ENCODE measurements at places on chromosomes 5 and 9.

GRCh38 chr5:35618304-35618636 is 607 bp downstream of the SPEF2 start:
- DNase-seq = no peak

DNA sequence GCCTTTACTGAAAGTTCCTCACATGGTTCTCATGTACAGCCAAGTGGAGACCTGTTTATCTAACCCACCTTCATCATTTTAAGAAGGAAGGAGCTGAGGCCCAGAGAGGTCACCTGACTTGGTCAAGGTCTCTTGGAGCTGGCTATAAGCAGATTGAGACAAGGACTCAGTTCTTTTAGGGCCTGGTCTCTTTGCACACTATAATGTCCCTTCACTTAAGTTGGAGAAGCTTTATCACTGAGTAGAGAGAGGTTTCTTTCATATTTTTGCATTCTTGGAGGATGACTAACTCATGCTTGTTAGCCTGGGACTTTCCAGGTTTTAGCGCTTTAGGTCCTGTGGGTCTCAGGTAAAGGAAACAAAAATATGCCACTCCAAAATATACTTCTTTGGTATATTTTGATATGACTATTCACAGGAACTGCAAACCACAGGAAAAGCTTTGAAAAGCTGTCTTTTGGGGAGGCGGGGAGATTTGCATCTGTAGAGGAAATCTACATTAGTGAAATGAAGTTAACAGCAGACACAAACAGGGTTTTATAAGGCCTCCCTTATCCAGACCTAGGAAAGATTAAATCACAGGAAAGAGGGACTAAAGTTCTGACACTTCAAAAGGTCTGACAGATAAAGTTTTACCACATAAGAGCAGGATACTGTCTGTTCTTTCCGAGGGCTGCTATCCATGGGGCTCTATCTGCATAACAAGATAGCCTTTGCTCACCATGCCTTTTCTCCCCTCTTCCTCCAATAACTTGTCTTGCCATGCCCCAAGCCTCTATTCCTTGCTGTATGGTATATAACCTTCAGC is 95.8 kb upstream of the ANKRD55 start:
- DNase-seq = peak; percentile 64

DNA sequence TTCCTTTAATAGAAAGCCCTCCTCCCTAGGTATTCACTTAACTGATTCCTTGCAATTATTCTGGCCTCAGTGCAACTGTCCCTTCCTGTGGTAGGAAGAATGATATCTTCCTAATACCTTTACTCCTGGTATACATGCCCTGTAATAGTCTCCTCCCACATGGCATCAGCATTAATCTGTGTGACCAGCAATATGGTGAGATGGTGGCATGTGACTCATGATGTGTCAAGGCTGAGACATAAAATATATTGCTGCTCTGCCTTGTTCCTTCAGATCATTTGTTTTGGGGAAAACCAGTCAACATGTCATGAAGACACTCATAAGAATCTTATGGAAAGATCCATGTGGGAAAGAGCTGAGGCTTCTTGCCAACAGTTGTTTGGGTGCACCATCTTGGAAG is 149.1 kb upstream of the TRPM3 start:
- no peak for DNase-seq

GRCh38 chr5:35483191-35483590 is 134.5 kb upstream of the SPEF2 start:
- no peak for DNase-seq

GRCh38 chr9:2919347-2919746 is 75.5 kb upstream of the PUM3 start:
- DNase-seq = no peak

DNA sequence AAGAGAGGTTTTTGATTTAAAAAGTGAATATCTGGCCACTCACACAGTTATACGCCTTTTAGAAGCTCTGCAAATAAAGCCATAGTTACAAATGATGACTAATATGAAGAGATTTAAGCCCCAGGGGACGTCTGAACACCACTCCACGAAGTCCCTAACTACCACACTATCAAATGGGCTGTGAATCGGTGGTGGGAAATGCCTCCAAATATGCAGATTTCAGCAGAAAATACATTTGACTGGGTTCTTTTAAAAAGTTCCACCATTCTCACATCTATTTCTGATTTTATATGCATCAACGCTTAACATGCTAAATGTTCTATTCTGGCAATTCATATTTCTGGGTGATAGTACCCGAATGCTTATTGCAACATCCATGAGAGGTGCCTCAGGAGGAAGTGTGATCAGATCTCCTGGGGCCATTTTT is 22.5 kb downstream of the TICAM2 start:
- no peak for DNase-seq

DNA sequence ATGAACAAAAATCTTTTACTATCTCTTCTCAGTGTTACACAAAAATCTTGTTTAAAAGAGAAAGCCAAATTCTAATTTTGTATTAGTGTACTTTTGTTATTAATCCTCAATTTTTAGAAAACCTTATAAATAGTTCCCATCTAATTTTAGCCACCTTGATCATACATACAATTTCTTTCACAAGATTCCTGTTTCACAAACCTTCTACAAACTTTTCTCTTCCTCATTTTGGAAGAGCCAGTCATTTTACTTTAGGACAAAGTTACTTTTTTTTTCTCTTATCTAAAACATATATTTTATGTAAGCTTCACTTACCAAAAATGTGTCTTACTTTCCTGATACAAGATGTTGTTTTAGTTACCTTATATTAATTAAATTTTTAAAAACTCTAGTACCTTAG is 161.3 kb downstream of the YIPF5 start:
- no peak for DNase-seq

DNA sequence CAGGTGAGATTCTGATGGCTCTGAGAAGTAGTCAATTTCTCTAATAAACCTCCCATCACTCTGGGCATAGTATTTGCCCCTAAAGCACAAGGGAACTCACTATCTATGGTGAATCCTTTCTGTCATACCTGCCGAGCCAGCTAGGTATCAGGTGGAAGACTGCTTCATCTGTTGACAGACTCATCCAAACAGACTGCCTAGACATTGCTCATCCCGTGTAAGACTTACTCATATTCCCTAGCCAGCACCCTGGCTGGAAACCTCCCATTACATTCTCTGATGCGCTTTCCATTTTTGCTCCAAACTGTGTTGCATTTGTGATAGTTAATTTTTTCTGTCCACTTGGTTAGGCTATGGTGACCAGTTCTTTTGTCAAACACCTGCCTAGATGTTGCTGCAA is 595.9 kb downstream of the DNAH5 start:
- DNase-seq = no peak

GRCh38 chr9:132287256-132287760 is 67.5 kb downstream of the SETX start:
- no peak for DNase-seq

- DNase-seq = no peak
These were observed 335.3 kb upstream of the ACTBL2 start for GRCh38 chr5:57817924-57818323.

DNA sequence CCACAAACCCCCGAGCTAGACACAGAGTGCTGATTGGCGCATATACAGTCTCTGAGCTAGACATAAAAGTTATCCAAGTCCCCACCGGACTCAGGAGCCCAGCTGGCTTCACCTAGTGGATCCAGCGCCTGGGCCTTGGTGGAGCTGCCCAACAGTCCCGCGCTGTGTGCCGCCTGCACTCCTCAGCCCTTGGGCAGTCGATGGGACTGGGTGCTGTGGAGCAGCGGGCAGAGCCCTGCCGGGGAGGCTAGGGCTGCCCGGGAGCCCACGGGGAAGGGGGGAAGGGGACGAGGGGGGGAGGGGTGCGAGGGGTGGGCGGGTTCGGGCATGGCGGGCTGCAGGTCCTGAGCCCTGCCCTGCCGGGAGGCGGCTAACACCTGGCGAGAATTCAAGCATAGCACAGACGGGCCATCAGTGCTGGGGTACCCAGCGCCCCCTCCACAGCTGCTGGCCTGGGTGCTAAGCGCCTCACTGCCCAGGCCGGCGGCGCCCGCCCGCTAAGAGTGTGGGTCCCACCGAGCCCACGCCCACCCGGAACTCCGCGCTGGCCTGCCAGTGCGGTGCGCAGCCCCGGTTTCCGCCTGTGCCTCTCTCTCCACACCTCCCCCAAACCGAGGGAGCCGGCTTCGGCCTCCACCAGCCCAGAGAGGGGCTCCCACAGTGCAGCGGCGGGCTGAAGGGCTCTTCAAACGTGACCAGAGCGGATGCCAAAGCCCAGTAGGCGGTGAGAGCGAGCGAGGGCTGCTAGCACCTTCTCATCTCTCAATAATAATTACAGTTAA is 391.2 kb upstream of the NUDT12 start:
- no peak for DNase-seq

GRCh38 chr9:127586537-127586936 is 25.5 kb upstream of the STXBP1 start:
- DNase-seq = peak; percentile 69

DNA sequence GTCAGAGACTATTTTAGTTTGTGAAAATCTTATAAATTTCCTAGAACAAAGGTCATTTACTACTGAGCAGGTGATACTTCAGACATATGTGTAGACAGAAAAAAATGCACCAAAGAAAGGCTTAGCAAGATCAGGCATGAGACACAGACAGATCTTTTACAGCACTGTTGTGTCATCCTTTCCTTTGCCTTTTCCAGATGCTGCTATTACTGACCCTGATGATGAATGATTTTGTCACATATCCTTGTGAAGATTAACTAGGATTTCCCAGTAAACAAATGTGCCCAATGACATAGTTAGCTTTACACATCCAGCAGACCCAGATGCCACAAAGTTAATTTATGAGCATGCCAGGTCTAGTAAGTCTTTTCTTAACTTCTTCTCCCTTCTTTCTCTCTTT is 68.2 kb downstream of the DMRTA1 start:
- DNase-seq = no peak

DNA sequence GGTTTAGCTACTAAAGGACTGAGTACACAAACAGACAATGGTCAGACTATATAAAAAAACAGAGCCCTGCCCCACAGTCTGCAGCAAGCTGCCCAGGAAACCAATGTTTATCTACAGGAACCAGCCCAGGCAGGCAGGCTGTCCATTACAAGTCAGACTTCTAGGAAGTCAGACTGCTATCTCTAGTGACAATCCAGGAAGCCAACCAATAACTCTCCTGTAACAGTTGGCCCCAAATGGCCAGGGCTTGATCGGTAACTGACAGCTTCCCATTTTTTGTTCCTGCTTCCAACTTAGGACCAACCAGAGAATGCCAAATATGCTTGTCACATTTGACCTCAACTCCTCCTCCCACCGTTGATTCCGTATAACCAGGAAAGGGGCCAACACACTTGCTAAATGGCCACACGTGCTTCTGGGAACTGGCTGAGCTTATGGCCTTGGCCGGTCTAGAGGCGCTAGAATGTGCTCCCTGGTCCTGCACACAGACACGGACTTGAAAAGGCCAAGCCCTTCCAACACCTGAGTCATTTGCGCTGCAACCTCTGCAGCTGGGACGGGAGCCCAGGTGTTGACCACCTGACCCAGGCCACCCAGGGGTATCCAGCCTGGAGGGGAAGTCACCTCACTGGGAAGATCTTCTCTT is 79.6 kb upstream of the CDK20 start:
- no peak for DNase-seq

GRCh38 chr9:21481470-21482056 is 550 bp downstream of the IFNE start:
- no peak for DNase-seq

DNA sequence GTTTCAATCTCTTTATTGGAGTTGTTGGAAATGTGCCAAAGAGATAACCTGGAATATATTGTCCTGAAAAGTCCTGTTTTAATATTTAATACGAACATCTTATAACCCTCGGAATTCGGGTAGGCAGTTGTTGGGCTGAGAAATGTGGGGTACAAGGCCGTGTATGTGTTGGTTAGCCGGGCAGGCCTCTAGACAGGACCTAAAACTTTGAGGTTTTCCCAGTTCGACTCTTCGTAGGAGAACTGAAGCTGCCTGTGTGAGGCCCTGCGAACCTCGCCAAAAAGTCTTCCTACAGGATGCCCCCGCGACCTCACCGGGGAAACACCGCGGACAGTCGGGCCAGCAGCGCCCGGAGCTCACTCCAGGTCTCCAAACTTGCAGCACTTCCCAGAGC is 583 bp upstream of the TJP2 start:
- no peak for DNase-seq

DNA sequence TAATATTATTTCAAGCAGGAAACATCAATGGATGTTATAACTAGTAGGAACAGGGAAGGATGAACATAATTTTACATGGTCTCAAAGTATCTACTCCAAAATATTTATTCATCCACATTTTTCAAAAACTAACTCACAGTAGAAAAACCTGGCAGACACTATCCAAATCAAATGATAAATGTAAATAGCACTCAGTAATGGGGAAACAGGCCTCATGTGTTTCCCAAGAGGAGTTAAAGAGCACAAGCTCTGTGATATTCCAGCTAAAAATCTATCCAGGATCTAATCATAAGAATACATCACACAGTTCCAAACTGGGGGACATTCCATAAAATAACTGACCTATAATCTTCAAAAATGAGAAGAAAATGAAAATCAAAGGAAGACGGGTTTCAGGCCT is 443.1 kb downstream of the ZNF608 start:
- no peak for DNase-seq

DNA sequence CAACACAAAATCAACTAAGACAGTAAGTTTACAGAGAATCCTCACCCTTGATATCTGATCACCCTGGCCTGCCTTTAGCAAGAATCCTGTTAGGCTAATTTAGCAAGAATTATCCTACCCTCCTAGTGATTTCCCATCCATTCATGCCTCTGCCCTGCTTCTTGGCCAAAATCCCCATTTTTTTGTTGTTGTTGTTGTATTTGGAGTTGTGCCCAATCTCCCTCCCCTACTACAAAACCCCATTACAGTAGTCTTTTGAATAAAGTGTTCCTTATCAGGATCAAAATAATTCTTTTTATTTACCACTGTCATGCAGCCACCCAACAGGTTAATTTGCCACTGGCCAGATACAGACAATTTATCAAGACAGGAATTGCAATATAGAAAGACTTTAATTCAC is 58.5 kb upstream of the CLINT1 start:
- DNase-seq = no peak

DNA sequence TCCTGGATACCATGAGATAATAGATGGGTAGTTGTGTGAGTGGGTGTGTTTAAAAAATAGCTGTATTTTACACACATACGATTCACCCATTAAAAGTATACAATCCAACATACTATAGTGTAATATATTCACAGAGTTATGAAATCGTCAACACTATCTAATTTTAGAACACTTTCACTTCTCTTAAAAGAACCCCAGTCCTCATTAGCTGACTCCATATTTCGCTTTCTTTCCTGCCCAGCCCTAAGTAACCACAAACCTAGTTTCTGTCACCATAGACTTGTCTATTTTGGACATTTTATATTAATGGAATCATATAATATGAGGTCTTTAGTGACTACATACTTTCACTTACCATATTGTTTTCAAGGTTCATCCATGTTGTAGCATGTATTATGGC is 63.8 kb upstream of the S1PR3 start:
- no peak for DNase-seq

- DNase-seq = no peak
These were observed 158.1 kb upstream of the HMHB1 start for GRCh38 chr5:143653766-143654282.

GRCh38 chr5:147658293-147658932 is 124.1 kb downstream of the JAKMIP2 start:
- no peak for DNase-seq

GRCh38 chr5:177364159-177364962 is 6.6 kb downstream of the RGS14 start:
- DNase-seq = peak; percentile 19

GRCh38 chr9:96031366-96031824 is 155.9 kb downstream of the ERCC6L2 start:
- DNase-seq = no peak

Measured in stimulated activated effector memory CD8-positive, alpha-beta T cell treated with anti-CD3 and anti-CD28 coated beads, Interleukin-12 subunit alpha, Interleukin-12 subunit beta, amount 100 ng/mL, for 72 hours (primary cell).